CD4-positive, alpha-beta T cell treated with Interleukin-17A for 4 hours (primary cell): ENCODE measurements at places on chromosomes 11 and 22.

- DNase-seq: no peak
These were observed 6.5 kb upstream of the PLET1 start for GRCh38 chr11:112267188-112267591.

DNA sequence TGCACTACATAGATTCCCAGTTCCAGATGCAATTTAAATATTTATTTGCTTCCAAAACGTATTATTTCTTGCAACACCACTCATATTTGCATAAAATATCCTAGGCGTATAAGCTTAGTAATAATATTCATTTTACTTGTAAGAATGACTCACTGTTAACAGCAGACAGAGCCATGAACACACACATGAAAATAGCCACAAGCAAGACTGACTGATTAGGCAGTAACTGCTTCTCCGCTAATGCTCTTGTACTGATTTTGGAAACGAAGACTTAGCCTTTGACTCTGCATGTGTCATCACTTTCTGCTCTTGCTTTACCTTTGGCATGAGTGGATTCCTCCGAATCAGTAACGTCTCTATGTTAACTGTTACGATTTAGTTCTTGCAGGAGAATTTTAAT lies 6.0 kb downstream of the OR10Q1 start:
- DNase-seq: no peak

- DNase-seq: no peak
These were observed 12.3 kb downstream of the A4GALT start for GRCh38 chr22:42708417-42708816.

GRCh38 chr11:124359566-124359965 lies 24.7 kb downstream of the OR8B2 start:
- DNase-seq: no peak

DNA sequence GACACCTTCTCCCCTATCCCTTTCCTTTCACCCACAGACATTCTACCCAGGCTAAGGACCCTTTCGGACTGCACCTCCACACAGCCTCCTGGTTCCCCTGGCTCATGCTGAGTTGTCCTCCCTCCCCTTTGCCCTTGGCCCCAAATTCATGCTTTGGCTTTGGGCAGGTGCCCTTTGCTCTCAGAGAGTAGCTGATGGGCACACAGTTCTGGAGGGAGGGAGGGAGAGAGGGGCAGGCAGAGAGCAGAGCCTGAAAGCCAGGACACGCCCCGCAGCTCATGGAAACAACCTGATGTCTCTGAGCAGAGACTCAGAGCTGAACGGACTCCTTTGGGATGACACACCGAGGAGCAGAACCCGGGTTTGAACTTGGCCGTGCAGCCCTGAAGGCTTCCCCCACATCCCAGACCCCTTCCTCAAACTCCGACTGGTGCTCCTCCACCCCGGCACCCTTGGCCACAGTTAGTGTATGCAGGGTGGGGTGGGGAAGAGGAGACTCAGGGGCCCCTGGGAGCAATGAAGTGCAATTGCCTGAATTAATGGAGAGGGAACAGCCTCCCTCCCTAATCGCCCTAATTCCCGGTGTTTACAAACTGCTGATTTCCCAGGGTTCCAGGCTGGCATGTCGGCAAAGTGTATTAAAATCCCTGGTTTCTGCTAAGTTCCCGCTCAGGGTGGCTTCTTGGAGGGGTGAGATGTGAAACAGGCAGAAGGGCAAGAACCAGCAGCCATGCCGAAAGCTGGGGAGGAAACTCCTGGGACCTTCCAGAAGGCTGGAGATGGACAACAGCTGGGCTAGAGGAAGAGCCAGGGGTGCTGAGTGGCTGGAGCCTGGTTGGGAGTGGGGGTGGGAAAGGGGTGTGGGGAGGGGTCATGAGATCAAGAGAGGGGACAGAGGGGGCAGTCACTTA lies 71.2 kb upstream of the SHISAL1 start:
- no peak for DNase-seq

DNA sequence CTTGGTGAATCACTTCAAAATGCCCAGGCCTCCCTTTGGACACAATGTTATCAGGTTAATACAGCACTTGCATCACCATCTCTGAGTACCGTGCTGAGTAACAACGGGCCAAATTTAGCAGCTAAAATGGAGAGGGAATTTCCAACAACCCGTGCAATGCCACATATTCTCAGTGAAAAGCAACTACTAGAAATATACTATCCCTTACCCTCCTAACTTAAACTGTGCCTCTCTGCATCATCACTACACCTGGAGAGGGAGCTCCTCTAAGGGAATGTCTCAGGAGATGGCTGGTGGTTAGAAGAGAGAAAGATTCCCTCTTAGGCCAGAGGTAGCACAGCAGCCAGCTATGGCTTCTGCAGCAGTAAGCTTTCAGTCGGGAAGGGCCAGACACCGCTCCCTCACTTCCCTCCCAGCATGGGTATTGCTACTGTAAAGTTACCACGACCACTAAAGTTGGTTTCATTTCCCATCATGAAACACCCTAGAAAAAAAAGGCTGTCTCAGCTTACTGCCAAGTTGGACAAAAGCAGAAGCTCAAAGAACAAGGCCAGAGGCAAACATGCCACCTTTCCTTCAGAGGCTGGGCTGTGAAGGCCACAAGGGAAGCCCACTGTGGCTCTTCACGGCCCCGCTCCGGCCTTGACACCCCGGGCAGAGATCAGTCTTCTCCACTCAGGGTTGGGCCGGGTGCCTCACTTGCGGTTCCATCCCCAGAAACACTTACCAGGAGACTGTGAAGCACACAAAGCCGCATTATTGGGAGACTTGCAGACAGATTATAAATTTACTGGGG lies 3.9 kb downstream of the MAML2 start:
- DNase-seq: peak; percentile 56

DNA sequence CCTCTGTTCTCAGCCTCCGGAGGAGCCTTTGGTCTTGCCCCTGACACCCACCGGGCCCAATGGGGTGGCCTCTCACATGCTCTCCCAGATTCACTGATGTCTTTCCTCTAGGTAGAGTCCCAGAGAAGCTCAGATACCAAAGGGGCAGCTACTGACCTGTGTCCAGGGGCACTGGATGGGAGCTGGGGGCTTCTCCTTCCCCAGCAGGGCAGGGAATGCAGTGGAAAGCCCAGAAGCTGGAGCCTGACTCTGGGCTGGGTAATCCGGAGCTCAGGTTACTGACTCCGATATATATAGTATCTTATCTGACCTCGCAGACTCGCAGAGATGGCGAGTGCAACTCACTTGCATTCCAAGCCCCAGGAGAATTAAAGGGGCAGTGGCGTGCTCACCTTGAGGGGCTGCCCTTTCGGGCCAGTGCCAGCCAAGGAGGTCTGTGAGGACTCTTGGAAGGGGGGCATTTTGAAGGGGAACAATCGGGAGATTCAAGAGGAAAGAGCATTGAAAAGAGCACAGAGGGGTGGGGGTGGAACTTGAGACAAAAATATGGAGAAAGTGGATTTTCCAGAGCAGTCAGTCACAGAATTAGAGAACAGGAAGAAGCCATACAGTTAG lies 2.5 kb downstream of the USP2 start:
- DNase-seq: no peak

DNA sequence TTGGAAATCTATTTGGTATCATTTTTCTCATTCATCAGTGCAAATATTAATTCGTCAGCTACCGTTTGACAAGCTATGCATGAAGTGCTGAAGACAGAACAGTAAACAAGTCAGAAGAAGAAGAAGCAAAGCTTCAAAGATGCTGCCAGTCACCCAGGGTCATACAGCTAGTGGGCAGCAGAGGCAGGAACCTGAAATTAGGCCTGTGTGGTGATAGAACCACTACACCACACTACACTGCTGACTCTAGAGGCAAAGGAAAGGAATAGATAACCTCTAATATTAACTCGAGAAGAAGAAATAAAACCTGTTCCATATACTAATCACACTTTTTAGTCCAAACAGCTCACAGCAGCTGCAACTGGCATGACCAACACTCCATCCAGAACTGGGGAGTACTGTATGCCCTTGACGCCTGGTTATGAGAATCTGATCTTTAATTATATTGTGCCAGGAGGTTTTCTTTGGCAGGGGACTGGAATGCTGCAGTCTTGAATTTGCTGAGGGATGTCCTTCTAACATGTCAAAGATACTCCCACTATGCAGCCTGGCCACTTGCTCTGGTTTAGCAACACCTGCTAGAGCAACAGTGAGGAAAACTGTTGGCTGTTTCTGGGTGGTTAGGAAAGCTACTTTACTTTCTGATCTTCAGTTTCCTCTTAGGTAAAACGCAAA lies 73.0 kb downstream of the PAK1 start:
- DNase-seq: no peak

- no peak for DNase-seq
These were observed 609 bp downstream of the CDK2AP2 start for GRCh38 chr11:67507242-67507863.

DNA sequence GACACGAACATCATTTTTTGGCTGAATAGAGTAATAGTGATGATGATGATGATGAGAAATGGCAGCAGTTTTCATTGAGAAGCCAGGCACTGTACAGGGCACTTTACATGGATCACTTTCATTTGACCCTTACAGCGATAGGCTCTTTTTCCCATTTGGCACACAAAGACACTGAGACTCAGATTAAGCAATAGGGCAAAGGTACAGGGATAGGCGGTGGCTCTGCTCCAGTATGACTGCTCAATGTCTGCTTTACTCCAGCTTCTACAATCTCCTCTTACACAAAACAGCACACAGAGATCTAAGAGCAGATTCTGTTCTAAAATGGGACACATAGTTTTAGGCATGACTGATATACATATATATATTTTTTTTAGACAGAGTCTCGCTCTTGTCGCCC lies 40.6 kb downstream of the MPPED2 start:
- no peak for DNase-seq

DNA sequence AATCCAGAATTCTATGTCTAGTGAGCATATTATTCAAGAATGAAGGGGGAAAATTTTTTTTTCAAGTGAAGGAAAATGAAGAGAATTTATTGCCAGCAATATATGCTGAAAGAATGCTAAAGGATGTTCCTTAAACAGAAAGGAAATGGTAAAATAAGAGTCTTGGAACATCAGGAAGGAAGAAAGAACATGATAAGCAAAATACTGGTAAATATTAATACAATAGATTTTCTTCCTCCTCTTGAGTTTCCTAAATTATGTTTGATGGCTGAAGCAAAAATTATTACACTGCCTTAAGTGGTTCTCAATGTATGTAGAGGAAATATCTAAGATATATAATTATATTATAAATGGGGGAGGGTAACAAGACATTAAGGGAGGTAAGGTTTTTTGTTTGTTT lies 9.6 kb upstream of the CLDN5 start:
- DNase-seq: no peak
